Kidney epithelial cell (primary cell): ENCODE measurements at places on chromosomes 16 and 17. TPM values are rescaled to one million over a fixed set of nuclear protein-coding genes. Genes with fewer than 3 reads are reported as not detected.

- DNase-seq = no peak
These were observed 59.8 kb downstream of the GAN start for GRCh38 chr16:81374550-81374949.

Gene CA7
- total RNA-seq = not detected in 2 replicates

DNA sequence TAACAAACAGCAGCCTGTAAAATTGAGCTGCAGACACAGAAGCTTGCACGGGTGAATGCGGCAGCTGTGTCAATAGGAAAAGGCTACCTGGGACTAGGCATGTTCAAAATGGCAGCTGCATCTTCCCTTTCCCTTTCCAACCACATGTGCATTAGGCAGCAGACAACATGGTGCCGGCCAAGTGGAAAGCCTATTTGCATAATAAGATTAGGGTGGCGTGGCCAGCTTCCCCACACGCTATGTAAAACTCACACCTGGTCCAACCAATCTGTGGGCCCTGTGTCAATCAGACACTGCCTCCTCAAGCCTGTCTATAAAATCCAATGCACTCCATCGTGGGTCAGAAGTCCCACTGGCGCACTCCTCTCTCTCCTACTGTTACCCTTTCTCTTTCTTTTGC lies 61.0 kb upstream of the RBBP6 start:
- DNase-seq = no peak

Gene KRTAP1-1
- total RNA-seq = not detected in 2 replicates

DNA sequence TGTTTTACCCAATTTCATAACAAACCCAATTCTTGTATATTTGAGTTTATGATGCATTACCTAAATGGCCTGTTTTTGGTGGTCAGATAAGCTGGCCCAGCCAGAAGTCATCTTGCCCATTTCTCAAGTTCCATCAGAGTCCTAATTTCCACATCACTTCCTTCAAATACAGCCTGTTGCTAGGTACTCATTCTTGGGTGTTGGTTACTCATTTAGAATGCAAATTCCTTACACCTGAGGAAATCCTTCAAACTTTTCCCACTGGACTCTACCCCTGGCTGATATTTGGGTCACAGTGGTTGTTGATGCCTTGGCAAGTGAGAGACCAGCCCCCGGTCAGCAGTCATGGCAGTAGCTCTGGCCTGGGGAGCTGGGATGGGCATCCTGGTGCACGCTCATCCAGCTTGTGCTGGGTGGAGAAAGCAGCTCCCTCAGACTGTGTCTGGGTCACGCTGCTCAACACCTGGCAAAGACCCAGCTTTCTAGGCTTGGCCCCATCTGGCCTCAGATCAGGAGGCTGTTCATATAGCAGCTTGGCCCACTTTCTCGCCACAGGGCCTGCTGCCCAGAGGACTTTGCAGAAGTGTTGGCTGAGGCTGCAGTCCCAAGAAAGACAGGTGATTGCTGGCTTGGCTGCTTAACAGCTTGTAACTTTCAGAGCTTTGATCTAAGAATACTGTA lies 25.8 kb downstream of the WSB1 start:
- DNase-seq = no peak

Gene CTRL
- 5.5 TPM in 1 of 2 replicates, not detected in the other for total RNA-seq

Gene KRT12
- not detected in 2 replicates for total RNA-seq

- no peak for DNase-seq
These were observed 3.8 kb upstream of the TMC7 start for GRCh38 chr16:18979936-18980335.

DNA sequence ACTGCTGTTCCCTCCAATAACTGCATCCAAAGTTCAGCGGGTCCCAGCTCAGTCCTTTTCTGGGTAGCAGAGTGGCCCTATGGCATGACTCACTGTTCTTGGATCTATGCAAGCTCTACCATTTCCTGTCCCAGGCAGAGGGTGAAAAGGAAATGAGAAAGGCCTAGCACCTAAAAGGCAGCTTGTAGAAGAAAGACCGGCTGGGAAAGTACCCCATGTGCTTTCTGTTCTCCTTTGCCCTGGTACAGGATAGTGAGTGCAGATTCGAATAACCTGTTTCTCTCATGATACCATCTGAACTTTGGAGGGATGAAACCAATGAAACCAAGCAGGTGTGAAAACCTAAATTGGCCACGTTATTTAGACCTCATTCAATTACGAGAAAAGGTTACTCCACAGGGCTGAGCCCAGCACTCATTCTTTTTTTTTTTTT lies 12.7 kb upstream of the HASPIN start:
- DNase-seq = no peak

Gene TAT
- total RNA-seq = 0.07 TPM in 1 of 2 replicates, not detected in the other

Gene LGALS9B
- not detected in 2 replicates for total RNA-seq

GRCh38 chr17:79913896-79914812 lies 74.9 kb upstream of the CBX4 start:
- DNase-seq = no peak

DNA sequence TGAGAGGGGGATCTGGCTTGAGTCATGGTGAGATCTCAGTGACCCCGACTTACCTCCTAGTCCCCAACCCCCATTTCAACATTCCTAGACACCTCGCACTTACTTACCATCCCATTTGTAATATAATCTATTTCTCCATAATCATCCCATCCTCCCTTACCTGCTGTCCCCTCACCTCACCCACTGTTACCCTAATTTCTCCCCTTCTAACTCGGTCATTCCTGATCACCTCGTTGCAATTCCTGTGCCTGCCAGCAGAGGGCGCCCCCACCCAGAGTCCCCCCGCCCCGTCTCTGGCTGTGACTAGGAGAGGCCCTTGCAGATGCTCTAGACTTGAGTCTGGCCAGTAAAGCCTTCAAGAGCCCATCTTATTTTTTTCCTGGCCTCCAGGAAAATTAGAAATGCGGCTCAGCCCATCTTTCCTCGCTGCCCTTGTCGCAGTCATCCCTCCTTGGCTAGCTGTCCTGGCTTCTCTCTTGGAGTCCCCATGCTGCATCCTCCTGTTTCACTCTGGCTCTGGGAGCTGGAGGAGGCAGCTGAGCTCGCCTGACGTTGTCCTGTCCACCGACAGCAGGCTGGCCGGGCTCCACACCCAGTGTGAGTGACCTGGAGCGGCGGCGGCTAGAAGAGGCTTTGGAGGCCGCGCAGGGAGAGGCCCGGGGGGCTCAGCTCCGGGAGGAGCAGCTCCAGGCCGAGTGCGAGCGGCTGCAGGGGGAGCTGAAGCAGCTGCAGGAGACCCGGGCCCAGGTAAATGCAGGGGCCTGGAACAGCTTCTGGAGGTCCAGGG lies 5.0 kb downstream of the TBKBP1 start:
- no peak for DNase-seq

Gene NAA38
- total RNA-seq = 50.5 and 51.0 TPM in 2 replicates

DNA sequence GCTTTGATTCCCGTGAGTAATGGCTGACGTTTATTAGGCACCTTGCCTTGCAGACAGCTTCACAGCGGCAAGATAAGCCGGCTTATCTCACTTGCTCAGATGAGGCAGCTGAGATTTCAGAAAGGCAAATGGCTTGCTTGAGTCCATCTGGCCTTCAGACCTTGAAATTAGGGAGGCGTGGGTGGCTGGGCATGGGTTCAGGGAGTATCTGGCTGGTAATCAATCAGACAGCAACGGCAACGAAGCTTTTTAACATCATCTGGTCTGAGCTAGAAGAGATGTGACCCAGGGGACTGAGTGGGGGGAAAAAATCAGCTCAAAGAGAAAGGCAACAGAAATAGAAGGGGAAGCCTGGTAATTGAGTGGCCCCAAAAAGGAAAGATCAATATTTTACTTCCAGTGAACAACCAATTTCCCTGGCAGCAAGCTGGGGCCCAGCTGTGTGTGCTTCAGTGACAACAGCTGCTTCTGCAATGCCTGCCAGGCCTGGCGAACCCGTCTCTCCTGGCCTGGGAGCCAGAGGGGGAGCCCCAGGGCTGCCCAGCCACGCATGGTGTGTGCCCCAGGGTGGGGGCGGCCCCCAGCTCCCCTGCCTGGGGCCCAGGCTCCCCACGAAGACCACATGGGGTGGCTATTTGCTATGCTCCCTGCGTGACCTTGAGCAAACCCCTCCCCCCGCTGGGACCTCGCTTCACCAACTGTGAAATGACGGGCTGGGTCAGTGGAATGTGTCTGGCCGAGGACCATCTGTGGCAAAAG lies 34.0 kb downstream of the RAB11FIP4 start:
- DNase-seq = no peak
